NCI-H1417 treated with DMSO at 0.1 percent for 48 hours (cell line): ENCODE measurements at places on chromosomes 3 and 15.

GRCh38 chr15:42108806-42109205 is 14.4 kb upstream of the PLA2G4D start:
- no peak for DNase-seq

- no peak for DNase-seq
Observed at GRCh38 chr15:81865850-81866537, 179.8 kb downstream of the MEX3B start.

- DNase-seq, result no peak
Observed at GRCh38 chr3:17939157-17939556, 196.7 kb upstream of the TBC1D5 start.

DNA sequence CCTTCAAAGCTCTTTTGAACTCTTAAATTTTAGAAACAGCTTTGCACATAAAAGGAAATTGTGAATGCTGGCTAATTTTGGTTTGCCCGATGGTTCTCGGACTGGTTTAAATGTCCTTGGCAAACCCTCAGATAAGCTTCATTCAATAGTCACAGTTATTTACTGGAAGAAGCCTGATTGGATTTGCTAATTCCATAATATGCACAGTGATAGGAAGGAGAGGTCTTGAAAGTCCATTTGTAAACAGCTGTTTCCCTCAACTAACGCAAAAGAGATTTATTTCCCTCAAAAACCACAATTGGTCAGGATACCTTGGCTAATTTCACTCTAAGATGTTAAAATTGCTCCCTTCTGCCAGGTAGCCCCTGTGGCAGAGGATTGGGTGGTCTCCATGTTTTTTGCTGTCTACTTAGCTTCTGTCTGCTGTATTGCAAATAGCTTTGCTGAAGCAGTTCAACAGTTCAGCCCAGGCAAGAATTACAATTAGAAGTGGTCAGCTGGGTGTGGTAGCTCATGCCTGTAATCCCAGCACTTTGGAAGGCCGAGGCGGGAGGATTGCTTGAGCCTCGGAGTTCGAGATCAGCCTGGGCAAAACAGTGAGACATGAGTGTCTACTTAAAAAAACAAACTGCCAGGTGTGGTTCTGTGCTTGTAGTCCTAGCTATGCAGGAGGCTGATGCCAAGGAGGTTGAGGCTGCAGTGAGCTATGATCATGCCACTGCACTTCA is 30.6 kb upstream of the PROK2 start:
- DNase-seq, result no peak

DNA sequence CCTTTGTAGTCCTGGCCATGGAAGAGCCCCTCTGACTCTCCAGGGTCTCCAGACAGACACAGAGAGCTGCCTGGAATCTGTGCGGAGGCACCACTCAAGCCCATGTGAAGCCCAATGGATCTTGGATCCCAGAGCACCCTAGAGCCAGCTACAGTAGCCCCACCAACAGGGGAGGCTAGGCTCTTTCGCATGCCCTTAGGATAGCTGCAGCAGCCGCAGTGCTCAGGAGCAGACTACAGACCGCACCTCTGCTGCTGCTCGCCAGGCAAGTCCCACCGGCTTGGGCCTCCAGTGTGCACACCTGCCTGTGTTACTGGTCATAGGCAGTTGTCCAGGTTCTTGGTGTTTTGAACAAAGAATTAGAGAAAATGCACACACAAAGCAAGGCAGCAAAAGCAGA is 131.6 kb downstream of the SPATA16 start:
- DNase-seq, result no peak

- no peak for DNase-seq
Observed at GRCh38 chr15:62565634-62566026, 400.5 kb upstream of the C2CD4B start.

GRCh38 chr3:47611576-47611975 is 32.9 kb upstream of the CSPG5 start:
- DNase-seq, result no peak

GRCh38 chr3:152524198-152525140 is 255.7 kb downstream of the MBNL1 start:
- DNase-seq, result no peak

GRCh38 chr3:149971403-149972075 is 844 bp upstream of the PFN2 start:
- DNase-seq, result peak; percentile 62

DNA sequence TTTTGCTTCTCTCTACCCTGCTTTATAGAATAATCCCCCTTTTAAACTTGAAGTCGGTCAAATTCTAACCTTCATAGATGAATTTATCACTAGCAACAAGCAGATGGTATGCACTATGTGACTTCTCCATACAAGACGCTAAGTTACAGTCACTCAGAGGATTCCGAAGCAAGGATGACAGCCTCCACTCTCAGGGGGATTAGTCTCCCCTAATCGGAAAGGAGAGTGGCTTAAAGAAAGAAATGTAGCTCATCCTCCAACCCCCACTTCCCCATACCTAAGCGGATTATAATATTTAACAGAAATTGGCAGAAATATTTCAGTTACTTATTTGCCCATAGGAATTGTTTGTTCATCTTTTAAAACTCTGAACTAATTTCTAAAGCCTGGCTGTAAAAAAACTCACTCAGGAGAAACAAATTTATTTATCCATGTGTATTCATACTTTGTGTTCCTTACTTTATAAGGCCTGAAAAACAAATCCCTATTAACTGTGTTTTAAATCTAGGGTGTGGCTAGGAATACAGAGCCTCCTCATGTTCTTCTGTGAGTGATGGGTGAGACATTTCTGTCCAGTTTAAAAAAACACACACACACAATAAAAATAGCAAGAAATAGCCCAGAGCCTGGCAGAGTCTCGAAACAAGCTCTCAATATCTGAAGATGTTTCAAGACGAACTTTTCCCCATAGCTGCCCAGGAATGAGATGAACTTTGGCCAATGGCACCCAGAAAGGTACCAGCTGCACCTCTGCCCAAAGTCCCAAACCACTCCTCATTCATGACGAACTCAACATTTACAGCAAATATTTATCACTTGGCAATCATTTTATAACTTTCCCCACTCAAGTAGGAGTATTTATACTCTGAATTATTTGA is 18.7 kb downstream of the SIAH2 start:
- DNase-seq, result no peak

- no peak for DNase-seq
Observed at GRCh38 chr3:32285891-32286290, 47.4 kb downstream of the CMTM8 start.

DNA sequence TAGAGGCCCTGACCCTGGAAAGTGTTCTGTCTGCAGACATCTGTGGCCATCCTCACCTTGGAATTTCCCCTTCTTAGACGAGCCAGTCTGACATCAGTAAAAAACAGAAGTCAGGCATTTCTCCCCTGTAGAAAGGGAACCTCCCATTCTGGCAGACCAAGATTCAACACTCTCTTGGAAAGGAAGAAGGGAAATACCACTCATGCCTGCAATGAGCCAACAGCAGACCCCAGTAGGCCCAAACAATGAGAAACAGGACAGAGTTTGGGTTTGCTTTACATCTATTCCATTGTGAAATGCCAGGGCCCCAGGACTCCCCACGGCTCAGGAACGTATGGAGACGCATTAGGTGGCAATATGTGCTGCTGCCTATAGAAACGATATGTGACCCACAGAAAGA is 264.0 kb upstream of the NSMCE3 start:
- DNase-seq, result no peak

DNA sequence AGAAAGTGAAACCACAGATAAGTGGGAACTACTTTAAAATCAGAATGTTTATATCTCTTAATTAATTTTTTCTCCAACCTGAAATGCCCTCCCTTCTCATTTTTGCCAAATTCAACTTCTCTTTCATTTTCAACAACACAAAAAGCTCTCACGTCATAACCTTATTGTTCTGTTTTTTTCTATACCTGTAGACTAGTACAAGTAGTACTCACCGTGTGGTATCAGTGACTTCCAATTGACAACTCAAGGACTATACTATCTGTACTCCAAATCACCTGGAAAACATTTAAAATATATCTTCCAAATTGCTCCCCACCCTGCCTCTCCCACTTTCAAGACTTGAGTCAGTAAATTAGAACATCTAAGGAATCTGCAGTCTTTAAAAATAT is 72.8 kb upstream of the ZNF280D start:
- DNase-seq, result no peak

- no peak for DNase-seq
Observed at GRCh38 chr15:81945014-81945615, 100.7 kb downstream of the MEX3B start.

GRCh38 chr15:65917407-65917756 is 48.1 kb downstream of the RAB11A start:
- DNase-seq, result no peak

GRCh38 chr15:73755481-73755880 is 2.3 kb upstream of the INSYN1 start:
- DNase-seq, result no peak

DNA sequence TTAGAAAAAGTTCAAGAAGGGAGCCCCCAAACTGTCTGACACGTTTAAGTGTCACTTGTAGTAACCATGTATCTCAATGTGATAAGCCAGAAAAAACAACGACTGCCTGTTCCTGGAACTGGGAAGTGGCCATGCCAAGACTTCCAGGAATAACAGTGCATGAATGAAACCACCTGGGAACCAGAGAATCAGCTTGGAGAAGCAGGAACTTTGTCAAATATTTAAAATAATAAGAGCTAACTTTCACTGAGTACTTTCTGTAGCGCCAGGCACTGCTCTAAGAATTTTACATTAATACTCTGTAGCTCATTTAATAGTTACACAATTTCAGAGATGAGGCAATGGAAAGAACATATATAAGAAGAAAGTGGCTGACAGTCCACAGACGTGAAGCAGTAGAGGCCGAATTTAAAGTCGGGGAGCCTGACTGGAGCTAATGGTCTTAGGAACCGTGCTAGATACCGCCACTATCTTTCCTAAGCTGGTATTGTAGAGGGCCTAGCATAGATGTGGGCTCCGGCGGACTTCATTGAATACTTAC is 876 bp downstream of the PLSCR1 start:
- no peak for DNase-seq

DNA sequence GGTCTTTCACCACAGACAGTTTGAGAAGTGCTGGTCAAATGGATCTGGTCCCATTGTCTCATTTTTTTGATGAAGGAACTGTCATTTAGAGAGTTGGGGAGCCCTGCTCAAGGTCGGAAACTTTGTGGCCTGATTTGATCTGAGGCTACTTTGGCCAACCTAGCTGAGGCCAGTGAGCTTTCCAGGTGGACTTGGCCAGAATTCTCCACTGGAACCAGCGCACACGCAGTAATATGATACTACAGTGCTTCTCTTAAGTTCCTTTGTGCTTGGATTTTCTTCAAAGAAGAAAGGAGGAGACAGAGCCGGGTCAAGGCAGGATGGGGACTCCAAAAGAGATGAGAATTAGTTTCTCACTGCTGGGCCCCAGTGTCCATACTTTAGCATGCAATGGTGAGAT is 50.5 kb downstream of the CCNB2 start:
- no peak for DNase-seq

DNA sequence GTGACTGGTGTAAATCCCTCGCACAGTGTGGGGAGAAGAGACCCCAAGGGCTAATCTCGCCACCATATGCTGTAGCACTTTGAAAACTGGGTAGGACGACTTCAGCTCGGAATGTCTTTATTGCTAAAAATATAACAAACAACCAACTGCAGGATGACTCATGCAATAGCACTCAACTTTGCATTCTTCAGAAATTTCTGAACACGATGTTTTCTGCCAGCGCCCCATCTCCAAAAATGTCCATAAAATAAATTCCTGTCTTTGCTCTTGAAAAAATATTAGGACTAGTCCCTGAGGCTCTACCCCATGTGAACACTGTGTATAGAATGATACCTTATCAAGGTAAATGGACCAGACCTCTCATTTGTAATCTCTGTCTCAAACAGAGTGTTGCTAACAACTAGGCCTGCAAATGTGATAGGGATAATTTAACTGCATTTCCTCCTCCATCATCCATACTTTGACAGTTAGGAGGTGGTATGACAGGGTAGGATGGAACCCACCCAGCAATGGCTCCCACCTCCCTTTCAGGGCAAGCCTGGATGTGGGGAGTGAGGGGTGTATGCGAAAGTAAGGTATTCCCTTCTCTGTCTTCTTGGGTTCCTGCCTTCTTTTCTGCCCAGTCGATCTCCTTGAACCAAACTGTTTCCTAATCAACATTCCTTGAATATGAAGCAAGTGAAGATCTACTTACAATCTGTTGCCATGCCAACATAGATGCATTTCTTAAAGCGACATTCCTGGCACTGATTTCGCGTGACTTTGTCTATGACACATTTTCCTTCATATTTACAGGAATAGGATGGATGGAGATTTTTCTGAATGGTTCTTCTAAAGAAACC is 201.1 kb downstream of the NR1D2 start:
- DNase-seq, result no peak

GRCh38 chr3:177481329-177481728 is 284.0 kb upstream of the TBL1XR1 start:
- DNase-seq, result no peak

GRCh38 chr3:193974191-193974652 is 161.7 kb upstream of the HES1 start:
- DNase-seq, result no peak

DNA sequence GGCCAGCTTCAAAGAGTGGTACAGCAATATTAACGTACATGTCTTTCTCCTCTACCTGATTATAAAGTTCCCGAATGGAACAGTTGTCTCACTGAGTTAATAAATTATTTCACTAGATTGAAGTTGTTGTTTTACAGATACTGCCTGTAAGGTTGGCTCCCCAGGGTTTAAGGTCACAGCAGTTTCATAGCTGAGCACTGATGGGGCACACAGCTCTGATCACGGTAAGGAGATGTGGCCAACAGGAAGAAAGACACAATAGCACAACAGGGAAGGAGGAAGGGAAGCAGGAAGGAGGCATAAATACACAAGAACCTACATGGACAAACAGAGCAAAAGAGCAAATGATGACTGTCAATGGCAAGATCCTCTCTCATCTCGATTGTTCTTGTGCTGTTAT is 215.6 kb downstream of the WNT5A start:
- DNase-seq, result no peak

GRCh38 chr15:56893364-56893678 is 25.1 kb upstream of the TCF12 start:
- DNase-seq, result no peak

DNA sequence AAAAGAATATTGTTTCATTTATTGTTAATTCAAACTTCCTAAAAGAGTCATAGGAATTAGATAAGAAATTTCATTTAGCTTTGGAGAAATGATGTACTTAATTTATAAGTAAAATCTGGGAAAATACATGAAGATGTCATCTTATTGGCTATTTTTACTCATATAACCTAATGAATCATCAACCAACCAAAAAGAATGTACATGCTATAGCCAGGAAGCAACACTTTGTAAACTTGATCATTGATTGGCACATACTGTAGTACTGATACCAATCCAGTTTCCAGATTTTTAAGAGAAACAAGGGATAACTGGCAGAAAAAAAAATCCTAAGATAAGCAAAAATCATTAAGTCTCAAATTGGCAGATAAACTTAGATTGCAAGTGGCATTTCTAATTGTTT is 207.9 kb upstream of the CDIN1 start:
- DNase-seq, result no peak

- DNase-seq, result no peak
Observed at GRCh38 chr3:143576568-143577270, 271.5 kb downstream of the SLC9A9 start.
